ENCODE measurements at places on chromosomes 6 and 20.

GRCh38 chr6:44496665-44497369 lies 109.3 kb downstream of the CDC5L start:
- DNase-seq = no peak

- no peak for DNase-seq
These were observed 70.2 kb downstream of the HFE start for GRCh38 chr6:26157251-26158075.

DNA sequence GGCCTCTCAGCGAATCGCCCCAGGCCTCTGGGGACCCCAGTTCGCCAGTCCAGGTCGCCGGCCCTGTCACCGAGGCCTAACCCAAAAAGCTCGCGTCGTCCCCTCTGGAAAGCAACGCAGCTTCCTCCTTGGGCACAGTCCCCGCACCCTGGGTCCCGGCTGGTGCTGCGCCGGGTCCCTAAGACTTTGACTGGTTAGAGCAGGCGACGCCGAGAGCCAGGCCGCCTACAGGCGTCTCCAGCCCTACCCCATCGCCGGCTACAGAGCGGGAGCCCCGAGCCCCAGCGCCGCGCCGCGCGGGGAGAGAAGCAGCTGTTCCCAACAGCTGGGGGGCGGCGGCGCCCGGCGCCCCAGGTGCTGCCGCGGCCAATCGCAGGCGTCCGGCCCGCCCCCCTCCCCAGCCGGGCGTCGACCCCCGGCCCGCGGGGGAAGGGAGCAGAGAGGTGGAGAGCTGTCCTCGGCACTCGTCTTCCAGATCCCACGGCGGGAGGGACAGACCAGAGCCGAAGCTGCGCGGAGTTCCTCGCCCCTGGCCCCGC lies 540 bp upstream of the RBM24 start:
- DNase-seq = no peak

- no peak for DNase-seq
These were observed 11.3 kb upstream of the CYP24A1 start for GRCh38 chr20:54184904-54185626.

DNA sequence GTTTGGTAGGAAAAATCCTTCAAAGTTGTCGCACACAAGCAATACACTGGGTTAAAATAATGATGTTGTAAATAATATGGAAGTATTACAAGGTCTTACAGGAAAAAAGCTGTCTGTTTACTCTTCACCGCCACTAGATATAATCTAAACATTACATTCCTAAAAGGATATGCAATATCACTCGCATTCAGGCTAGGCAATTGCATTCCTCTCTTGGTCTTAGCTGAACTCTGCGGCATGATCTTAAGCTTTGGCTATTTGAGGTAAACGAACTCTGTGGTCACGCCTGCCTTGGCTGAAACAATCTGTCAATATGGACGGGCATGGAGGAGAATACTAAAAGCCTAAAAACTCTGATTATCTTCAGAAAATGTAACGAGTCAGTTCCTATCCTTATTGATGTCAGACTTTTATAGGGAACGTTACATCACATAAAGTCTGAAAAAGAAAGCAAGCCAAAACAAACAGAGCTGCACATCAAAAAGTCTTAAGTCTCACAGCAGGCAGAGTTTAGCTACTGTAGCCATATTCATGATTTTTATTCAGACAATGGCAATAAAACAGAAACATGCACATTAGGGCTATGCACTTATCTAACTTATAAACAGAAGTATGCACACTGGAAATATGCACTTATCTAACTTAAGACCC lies 30.8 kb upstream of the FILIP1 start:
- DNase-seq = no peak

GRCh38 chr20:15396900-15397299 lies 1059.5 kb upstream of the FLRT3 start:
- DNase-seq = no peak
